Heart left ventricle (tissue), 16 donors: ENCODE measurements at places on chromosomes 1 and 21. TPM values are rescaled to one million over a fixed set of nuclear protein-coding genes. Genes with fewer than 3 reads are reported as not detected.

AGO3 gene
- 8.6 TPM for total RNA-seq

DNA sequence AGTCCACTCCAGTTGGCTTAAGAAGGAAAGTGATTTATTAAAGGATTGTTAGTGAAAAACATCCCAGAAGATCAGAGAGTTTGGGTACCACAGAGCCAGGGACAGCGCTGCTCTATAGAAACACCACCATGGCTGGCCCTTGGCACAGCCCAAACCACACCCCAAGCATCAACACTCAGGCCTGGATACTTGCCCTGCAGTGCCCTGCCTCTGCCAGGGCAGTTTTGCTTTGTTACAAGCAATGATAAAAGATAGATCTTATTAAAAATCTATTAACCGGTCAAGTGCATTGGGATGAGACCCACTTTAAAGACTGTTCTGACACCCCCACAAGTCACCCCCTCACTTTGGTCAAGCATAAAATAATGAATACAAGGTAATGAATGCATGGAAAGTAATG is 56.6 kb downstream of the KIF21B start:
- H3K4me3 ChIP-seq, result no peak overlapping the region
- H3K36me3 ChIP-seq, result no peaks in the 10 kb centered on the region
- DNase-seq, result no peak
- H3K27ac ChIP-seq, result no peak overlapping the region
- peaks cover under 1% of the 10 kb centered on the region for H3K4me1 ChIP-seq

DNA sequence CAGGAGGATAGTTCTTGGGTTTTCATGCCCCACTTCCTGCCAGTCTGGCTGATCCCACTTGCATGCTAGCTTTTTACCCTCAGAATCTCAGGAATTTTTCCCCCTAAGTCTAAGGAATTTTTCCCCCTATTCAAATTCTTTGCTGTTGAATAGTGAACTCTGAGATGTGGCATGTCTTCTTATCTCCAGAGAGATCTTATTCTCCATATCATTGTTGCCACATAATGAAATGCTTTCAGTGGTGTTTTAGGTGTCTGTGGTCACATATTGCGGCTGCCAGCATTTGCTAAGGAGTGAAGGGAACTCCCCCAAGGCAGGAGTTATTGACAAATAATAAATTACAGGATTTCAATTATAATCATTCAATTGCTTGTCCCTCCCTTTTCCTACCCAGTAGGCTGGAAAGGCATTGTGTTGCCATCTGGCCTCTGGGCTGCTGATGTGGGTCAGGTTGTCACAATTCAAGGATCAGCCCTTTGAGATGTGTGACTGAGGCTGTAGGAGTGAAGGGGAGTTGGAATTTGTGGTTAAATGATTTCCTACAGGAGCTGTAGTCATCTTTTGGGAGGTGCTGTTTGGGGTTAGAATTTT is 3.9 kb upstream of the FLG start:
- H3K4me1 ChIP-seq, result no peaks in the 10 kb centered on the region
- no peak for DNase-seq
- H3K36me3 ChIP-seq, result no peaks in the 10 kb centered on the region
- no peak overlapping the region for H3K27ac ChIP-seq
- no peaks in the 10 kb centered on the region for H3K27me3 ChIP-seq

GRCh38 chr1:203349773-203350524 is 973 bp downstream of the FMOD start:
- no peak overlapping the region for H3K4me3 ChIP-seq
- DNase-seq, result no peak
- no peaks in the 10 kb centered on the region for H3K4me1 ChIP-seq
- peak overlapping the region; percentile 45 for H3K27ac ChIP-seq
- H3K36me3 ChIP-seq, result no peaks in the 10 kb centered on the region
